Tibial nerve (tissue), 4 donors: ENCODE measurements at places on chromosomes 7 and 10.

DNA sequence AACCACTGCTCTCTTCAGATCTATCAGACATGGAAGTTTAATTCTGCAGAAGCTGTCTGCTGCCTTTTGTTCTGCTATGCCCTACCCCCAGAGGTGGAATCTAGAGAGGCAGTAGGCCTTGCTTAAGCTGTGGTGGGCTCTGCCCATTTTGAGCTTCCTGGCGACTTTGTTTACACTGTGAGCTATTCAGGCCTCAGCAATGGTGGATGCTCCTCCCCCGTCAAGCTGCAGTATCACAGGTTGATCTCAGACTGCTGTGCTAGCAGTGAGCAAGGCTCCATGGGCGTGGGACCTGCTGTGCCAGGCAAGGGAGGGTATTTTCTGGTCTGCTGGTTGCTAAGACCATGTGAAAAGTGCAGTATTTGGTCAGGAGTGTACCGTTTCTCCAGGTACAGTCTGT lies 45.1 kb upstream of the CDK14 start:
- no peak overlapping the region for H3K4me3 ChIP-seq
- H3K4me1 ChIP-seq = no peaks in the 10 kb centered on the region
- no peak overlapping the region for H3K27ac ChIP-seq
- H3K36me3 ChIP-seq = no peaks in the 10 kb centered on the region

- DNase-seq = no peak
- H3K36me3 ChIP-seq = no peaks in the 10 kb centered on the region
- no peak overlapping the region for H3K27ac ChIP-seq
- no peak overlapping the region for H3K4me3 ChIP-seq
Observed at GRCh38 chr10:5514226-5514850, 10.4 kb upstream of the CALML3 start.

DNA sequence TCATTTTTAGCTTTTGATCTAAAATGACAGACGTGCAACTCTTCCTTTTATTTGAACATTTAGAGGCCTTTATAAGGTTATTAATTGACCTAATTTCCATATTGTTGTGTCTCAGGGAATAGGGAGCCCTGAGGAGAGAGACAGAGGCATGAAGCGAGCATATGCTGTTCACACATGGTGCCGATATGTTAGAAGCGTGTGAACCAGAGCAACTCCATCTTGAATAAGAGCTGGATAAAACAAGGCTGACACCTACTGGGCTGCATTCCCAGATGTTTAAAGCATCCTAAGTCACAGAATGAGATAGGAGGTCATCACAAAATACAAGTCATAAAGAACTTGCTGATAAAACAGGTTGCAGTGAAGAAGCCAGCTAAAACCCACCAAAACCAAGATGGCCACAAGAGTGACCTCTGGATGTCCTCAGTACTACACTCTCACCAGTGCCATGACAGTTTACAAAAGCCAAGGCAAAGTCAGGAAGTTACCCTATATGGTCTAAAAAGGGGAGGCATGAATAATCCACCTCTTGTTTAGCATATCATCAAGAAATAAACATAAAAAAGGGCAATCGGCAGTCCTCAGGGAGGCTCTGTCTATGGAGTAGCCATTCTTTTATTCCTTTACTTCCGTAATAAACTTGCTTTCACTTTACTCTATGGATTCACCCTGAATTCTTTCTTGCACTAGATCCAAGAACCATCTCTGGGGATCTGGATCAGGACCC lies 80.1 kb downstream of the SEC61G start:
- no peaks in the 10 kb centered on the region for H3K4me1 ChIP-seq
- H3K36me3 ChIP-seq = no peaks in the 10 kb centered on the region
- H3K27me3 ChIP-seq = no peaks in the 10 kb centered on the region
- no peak overlapping the region for H3K27ac ChIP-seq
- no peak overlapping the region for H3K4me3 ChIP-seq
- no peak for DNase-seq

GRCh38 chr10:78950656-78951587 lies 117.8 kb upstream of the ZMIZ1 start:
- DNase-seq = no peak
- H3K36me3 ChIP-seq = no peaks in the 10 kb centered on the region
- H3K4me1 ChIP-seq = no peaks in the 10 kb centered on the region
- H3K27me3 ChIP-seq = no peaks in the 10 kb centered on the region
- H3K27ac ChIP-seq = no peak overlapping the region

- peak overlapping the region; percentile 40 for H3K4me3 ChIP-seq
- H3K27ac ChIP-seq = peak overlapping the region; percentile 30
- H3K36me3 ChIP-seq = no peaks in the 10 kb centered on the region
- no peaks in the 10 kb centered on the region for H3K4me1 ChIP-seq
- no peak for DNase-seq
- no peaks in the 10 kb centered on the region for H3K27me3 ChIP-seq
Observed at GRCh38 chr7:20598459-20599309, 16.8 kb upstream of the ABCB5 start.

DNA sequence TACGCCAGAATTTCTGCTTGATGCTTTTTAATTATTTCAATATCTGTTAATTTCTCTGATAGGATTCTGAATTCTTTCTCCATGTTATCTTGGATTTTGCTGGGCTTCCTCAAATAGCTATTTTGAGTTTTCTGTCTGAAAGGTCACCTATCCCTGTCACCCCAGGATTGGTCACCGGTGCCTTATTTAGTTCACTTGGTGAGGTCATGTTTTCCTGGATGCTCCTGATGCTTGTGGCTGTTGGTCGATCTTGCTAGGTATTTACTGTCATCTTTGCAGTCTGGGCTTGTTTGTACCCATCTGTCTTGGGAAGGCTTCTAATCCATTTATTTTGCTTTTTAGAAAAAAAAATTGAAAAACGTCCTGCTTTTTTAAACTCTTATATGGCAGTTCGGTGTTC lies 11.2 kb upstream of the PRKAR1B start:
- H3K27me3 ChIP-seq = no peaks in the 10 kb centered on the region
- peaks cover 71% of the 10 kb centered on the region for H3K36me3 ChIP-seq
- H3K4me3 ChIP-seq = no peak overlapping the region

GRCh38 chr7:80601999-80602398 lies 36.4 kb upstream of the CD36 start:
- H3K27me3 ChIP-seq = no peaks in the 10 kb centered on the region
- H3K4me1 ChIP-seq = peaks cover 4% of the 10 kb centered on the region
- no peaks in the 10 kb centered on the region for H3K36me3 ChIP-seq
- H3K27ac ChIP-seq = no peak overlapping the region

GRCh38 chr10:5440206-5440605 lies 27.8 kb downstream of the NET1 start:
- peaks cover 16% of the 10 kb centered on the region for H3K4me1 ChIP-seq
- H3K27ac ChIP-seq = no peak overlapping the region
- no peaks in the 10 kb centered on the region for H3K36me3 ChIP-seq
- H3K4me3 ChIP-seq = no peak overlapping the region
- no peaks in the 10 kb centered on the region for H3K27me3 ChIP-seq
- no peak for DNase-seq

GRCh38 chr7:33706771-33707200 lies 198.6 kb upstream of the BMPER start:
- H3K4me1 ChIP-seq = no peaks in the 10 kb centered on the region
- H3K27ac ChIP-seq = no peak overlapping the region
- no peaks in the 10 kb centered on the region for H3K36me3 ChIP-seq
- DNase-seq = no peak
- H3K27me3 ChIP-seq = no peaks in the 10 kb centered on the region

- H3K27ac ChIP-seq = no peak overlapping the region
- no peaks in the 10 kb centered on the region for H3K4me1 ChIP-seq
- H3K4me3 ChIP-seq = no peak overlapping the region
- H3K27me3 ChIP-seq = no peaks in the 10 kb centered on the region
Observed at GRCh38 chr10:118664321-118664720, 68.9 kb upstream of the PRLHR start.

- H3K36me3 ChIP-seq = no peaks in the 10 kb centered on the region
- H3K27ac ChIP-seq = no peak overlapping the region
- H3K27me3 ChIP-seq = no peaks in the 10 kb centered on the region
- no peaks in the 10 kb centered on the region for H3K4me1 ChIP-seq
- no peak for DNase-seq
Observed at GRCh38 chr7:157874870-157875229, 538.0 kb downstream of the DNAJB6 start.

- H3K27ac ChIP-seq = no peak overlapping the region
- H3K27me3 ChIP-seq = no peaks in the 10 kb centered on the region
- H3K4me3 ChIP-seq = no peak overlapping the region
Observed at GRCh38 chr10:87723500-87723899, 63.8 kb downstream of the PAPSS2 start.

DNA sequence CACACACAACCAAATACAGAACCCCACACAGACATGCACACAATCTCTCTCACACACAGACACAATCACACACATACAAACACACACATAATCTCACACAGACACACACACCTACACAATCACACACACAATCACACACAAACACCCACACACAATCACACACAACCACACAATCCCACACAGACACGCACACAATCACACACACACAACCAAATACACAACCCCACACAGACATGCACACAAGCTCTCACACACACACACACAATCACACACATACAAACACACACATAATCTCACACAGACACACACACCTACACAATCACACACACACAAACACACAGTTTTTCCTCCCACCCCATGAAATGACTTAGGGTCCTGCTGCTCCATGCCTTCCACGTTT lies 160.4 kb upstream of the PFKP start:
- DNase-seq = no peak
- no peaks in the 10 kb centered on the region for H3K27me3 ChIP-seq
- no peaks in the 10 kb centered on the region for H3K36me3 ChIP-seq
- H3K4me3 ChIP-seq = no peak overlapping the region
- no peak overlapping the region for H3K27ac ChIP-seq

GRCh38 chr10:14126697-14127440 lies 203.9 kb downstream of the FRMD4A start:
- no peaks in the 10 kb centered on the region for H3K36me3 ChIP-seq
- no peak overlapping the region for H3K27ac ChIP-seq
- DNase-seq = no peak
- H3K27me3 ChIP-seq = no peaks in the 10 kb centered on the region
- no peak overlapping the region for H3K4me3 ChIP-seq

DNA sequence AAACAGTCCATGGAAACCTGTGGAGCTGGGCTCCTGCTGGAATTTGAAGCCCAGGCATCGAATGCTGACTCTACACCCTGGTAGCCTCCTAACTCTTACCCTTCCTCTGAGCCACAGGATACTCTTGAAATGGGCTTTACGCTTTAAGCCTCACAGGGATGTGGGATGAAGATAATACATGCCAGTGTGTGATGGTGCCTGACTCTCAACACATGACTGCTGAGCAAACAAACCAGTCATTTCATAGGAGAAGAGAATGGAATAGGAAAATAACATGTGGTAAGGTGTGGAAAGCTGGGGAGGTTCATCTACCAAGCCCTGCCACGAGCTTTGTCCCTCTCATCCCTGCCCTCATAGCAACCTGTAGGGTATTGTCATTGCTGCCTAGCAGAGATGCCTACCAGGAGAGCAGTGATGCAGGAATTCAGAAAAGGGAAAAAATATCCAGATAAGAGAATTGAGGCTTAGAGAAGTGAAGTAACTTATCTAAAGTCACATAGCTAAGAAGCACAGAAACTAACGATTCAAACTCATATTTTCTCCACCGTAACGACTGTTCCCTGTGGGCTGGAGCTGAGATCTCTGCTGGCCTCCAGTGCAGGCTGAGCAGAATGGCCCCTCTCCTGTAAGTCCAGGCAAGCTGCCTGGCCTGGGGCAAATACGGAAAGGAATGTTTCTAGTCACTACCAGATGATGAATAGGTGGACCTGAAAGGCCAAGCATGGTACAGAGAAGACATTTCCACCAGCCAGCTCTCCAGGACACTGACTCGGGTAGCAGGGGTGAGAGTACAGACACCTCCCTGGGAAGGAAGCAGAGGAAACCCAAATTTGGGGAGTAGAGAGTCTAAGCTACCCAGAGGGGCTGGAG lies 90.2 kb upstream of the DUSP5 start:
- no peak overlapping the region for H3K4me3 ChIP-seq
- H3K4me1 ChIP-seq = no peaks in the 10 kb centered on the region
- H3K27ac ChIP-seq = no peak overlapping the region

DNA sequence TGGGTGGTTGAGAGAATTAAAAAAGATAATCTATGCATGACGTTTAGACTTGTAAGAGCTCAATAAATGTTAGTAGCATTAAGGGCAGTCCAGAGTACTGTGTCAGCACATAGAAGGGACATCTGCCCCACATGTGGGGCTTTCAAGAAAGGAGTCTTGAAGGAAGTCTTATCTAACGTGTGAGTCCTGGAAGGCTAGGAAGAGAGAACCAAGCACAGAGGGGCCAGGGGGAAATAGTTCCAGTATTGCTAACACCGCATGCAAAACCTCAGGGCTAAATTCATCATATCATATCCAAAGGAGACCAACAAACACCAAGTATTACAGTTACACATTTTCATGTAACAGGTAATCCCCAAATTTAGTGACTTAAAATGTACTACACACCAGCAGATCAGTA lies 122.7 kb downstream of the AOAH start:
- no peak for DNase-seq
- no peak overlapping the region for H3K4me3 ChIP-seq
- no peaks in the 10 kb centered on the region for H3K36me3 ChIP-seq

DNA sequence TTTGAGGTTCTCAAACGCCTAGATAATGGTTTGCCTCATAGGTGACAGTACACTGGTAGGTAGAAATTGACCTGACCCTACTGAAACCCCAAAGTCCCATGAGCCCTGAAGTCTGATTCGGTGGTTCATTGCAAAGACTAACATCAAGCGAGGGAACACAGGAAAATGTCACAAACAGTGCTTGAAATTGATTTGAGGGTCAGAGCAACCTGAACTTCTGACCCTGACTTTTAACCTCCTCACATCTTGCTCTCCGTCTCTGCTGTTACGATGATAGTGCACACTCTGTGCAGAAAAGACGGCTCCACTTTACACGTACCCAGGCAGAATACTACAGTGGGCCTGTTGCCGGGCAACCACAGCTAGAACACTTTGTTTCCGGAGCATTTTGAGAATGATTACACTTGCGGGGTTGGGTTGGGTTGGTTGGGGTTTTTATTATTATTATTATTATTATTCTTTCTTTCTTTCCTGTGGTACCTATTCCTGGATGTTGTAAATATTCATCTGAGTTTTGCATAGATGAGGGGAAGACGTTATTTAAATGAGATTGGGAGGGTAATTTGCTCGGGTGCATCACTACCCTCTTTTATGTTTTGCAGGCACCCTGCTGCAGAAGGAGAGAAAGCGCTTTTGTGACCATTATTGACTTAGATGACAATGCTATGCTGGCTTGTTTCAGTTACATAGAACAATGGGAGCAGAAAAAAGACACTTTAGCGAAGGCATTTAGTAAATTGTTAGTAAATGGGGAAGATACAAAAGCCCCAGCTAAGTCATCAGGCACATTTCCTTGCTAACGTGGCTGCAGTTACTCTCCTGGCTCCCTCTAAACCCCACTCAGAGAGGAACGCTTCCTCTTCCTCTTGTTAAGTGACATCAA lies 438.1 kb upstream of the NRP1 start:
- DNase-seq = no peak
- H3K4me1 ChIP-seq = no peaks in the 10 kb centered on the region
- H3K27me3 ChIP-seq = no peaks in the 10 kb centered on the region
- H3K27ac ChIP-seq = peak overlapping the region; percentile 62
- H3K36me3 ChIP-seq = no peaks in the 10 kb centered on the region

GRCh38 chr7:12759151-12759550 lies 71.7 kb downstream of the ARL4A start:
- H3K4me3 ChIP-seq = no peak overlapping the region
- H3K4me1 ChIP-seq = no peaks in the 10 kb centered on the region
- no peak overlapping the region for H3K27ac ChIP-seq

GRCh38 chr10:14327527-14327926 lies 3.2 kb downstream of the FRMD4A start:
- no peaks in the 10 kb centered on the region for H3K4me1 ChIP-seq
- no peaks in the 10 kb centered on the region for H3K36me3 ChIP-seq
- no peak for DNase-seq
- no peak overlapping the region for H3K27ac ChIP-seq
- no peak overlapping the region for H3K4me3 ChIP-seq
